ENCODE measurements at places on chromosomes 12 and 14.

- no peak for DNase-seq
These were observed 56.3 kb upstream of the KCNA5 start for GRCh38 chr12:4987076-4988046.

DNA sequence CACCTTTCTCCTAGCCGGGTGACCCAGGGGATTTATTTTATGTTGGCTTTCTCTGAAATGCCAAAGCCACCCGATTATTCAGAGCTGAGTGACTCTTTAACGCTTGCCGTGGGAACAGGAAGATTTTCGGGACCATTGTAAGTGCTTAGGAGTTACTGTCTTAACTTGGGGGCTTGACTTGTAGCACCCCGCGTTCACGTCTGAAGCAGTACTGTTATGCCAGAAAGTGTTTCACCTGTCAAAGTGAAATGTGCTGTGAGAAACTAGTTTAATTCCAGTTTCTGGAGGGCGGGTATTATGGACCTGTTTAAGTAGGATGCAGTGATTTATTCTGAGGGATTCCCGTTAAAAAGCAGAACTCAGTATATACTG, 218 bp downstream of the LYSET start:
- no peak for DNase-seq

DNA sequence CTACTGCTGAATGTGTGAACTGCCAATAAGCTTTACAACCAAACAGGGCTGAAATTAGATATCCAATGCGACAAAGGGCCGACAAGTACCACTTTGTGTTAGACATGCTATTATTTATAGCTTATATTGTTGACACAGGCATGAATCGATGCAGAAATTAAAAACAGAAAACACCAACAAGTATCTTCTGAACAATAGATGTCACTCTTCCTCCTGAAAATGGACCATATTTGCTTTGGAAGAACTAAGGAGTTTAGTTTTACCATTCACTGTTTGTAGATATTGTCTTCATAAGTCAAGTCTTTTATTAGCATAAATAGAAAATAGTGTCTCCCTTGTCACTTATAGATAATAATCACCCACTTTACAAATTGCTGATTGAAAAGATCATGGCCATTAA, 86.5 kb downstream of the LRIG3 start:
- DNase-seq = no peak

DNA sequence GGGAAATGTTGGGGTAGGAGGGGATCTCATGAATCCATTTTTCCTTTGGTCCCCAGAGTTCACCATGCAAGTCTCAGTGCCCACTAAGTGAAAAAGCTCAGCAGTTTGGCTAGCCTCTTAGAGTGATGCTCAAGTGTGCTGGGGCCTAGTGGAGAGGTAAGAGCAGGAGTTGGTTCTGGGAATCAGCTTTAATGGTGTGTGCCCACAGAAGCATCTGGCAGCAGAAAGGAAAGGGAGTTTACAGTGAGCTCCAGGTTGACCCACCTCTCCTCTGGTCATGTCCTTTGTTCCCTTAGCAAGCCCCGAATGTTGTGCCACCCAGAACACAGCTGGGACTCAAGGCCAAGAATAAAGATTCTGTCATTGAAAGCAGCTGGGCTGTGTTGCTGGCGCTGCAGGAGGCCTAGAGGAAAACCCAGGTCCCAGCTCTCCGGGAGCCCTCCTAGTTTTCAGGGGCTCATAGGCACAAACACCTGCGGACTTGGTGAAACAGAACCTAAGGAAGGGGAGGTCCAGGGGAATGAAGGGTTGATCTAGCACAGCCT, 320.8 kb downstream of the ZFP36L1 start:
- no peak for DNase-seq

DNA sequence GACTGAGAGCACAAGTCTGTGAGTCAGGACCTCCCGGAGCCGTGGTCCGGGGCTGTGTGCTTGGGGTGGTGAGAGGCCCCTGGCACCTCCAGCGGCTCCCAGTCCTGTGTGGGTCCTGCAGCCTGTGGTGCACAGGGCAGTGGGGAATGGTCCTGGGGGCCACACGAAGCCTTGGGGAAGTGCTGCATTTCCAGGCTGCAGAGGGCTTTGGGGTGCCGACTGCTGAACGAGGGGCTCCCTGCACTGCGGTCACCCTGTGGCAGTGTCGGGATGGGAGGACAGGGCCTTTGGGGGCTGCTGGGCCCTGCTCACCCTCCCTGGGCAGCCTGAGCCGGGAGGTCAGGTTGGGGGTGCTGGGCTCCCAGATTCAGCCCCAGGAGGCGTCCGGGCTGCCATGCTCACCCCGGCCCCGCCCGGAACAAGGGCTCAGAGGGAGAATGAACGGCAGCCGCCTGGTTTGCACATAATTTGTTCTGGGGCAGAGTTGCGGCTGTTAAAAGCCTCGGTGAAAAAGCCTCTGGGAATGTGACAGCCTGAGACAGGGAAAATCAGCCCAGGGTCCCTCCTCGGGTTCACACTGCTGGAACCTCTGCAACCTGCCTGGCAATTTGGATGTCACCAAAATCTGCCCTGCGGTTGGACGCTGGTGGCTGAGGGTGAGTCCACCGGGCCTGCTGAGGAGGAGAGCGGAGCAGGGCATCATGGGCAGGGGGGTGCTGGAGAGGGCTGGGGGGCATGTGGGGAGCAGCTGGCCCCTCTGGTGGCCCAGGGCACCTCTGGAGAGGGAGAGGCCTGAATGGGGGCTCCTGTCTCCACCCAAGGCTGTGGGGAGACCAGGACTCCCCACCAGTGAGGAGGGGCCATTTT, 109.2 kb downstream of the KIF26A start:
- no peak for DNase-seq
